ENCODE measurements at places on chromosomes 16 and 17.

- no peak for DNase-seq
Measured at GRCh38 chr16:57773655-57774295, 28.5 kb downstream of the KIFC3 start.

DNA sequence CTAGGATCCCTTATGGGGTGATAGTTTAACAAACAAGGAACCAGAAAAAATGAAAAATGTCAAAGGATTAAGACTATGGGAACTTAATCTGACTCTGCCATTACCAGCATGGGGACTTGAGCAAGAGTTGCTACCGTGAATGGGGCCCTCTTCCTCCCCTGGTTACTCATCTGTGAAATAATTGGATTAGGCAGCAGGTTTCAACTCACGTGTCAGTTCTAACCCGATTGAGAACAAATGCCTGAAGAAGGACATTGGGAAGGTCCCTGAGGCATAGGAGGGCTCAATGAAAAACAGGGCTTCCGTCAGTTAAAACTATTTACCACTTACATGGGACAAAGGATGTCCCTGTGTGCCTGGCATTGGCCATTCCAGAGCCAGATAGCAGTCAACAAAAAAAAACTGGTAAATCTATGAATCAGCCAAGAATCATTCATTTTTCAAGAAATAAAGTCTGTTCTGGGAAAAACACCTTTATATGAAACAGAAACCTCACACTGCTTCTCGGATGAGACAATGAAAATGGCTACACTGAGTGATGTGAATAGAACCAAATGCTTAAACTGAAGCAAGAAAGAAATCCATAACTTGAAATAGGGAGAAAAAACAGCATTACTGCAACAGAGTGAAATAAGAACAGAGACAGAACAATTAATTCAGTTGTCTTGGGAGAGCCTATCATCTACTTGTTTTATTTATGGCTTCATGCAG lies 104.3 kb downstream of the ADAMTS18 start:
- DNase-seq: no peak

GRCh38 chr16:1374418-1375297 lies 22.9 kb downstream of the GNPTG start:
- no peak for DNase-seq

GRCh38 chr17:72336026-72336803 lies 215.4 kb downstream of the SOX9 start:
- no peak for DNase-seq

GRCh38 chr17:56604691-56605290 lies 11.3 kb downstream of the NOG start:
- no peak for DNase-seq

DNA sequence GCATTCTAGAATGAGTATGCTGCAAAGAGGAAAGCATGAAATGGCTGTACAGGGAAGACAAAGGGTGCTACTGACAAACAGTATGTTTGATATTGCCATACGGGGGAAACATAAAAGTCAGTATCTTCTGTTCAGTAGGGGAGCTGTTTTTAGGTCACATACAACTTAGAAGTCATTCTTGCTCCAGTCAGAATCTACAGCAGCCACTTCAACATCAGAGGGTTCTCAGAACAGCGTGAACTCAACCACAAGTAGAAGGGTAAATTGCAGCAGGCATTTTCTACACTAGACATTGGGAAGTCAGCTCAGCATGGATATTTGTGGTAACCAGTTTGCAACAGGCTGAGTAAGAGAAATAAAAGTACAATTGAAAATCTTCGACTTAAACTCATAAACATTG lies 1241.8 kb upstream of the GOT2 start:
- no peak for DNase-seq

All from AG04450 (cell line).